GM10248 (cell line): ENCODE measurements at places on chromosomes 13 and 19.

GRCh38 chr13:70732611-70733010 is 624.4 kb upstream of the KLHL1 start:
- no peak for DNase-seq

- no peak for DNase-seq
These were observed 188.1 kb downstream of the UGGT2 start for GRCh38 chr13:95865080-95865615.

DNA sequence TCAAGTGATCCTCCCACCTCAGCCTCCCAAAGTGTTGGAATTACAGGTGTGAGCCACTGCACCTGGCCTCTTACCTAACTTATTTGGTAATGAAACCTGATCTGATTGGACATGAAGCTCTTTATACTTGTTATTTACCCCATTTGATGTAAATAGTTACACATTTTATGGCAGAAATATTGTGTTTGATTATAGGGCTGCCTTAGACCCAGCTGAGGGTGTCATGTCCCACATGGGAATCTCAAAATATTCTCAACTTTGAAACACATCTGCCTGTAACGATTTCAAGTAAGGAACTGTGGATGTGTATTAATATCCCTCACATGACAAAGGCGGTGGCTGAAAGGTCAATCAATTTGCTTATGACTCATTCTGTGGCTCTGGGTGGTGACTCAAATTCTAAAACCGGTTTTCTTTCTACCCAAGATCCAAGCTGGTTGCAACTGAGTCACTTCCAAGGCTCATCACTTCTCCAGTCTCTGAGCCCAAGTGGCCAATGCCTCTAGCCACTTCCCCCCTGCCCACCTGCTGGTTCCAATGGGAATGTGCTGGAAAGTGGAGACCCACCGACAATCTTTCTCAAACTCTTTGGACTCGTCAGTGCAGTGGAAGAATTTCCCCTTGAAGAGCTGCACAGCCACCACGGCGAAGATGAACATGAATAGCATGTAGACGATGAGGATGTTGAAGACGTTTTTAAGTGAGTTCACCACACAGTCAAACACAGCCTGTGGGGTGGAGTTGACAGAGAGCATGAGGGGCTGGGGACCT is 110.9 kb downstream of the IER2 start:
- peak; percentile 83 for DNase-seq

DNA sequence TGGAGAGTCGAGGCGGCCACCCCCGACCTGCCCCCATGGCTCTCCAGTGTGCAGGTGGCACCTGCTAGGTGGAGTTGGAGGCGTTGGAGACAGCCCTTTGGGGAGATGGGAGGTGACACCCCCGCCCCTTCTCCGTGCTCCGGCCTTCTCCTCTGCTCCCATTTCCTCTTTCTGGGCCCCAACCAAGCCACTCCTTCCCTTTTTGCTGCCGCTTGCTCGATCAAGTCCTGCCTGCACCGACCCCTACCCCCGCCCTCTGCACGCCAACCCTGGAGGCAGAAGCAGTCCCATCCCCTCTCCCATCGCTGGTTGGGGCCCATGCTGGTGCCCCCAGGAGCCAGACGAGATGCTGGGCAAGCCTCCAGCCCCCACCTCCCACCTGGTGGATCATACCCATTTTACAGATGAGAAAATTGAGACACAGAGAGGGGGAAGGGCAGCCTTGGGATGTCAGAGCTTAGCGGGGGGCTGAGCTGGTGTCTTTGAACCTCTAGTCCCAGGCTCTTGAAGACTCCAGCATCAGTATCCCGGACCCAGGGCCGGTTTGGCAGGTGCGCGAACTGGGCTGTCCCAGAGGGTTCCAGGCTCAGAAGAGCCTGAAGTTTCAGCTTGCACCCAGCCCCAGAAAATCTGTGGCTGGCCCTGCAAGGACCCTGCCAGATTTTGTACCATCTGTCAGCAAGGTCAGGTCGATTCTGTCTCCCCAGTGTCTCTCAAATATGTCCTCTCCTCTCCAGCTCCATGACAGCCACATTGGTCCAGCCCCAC is 10.3 kb downstream of the GNA15 start:
- DNase-seq: no peak

DNA sequence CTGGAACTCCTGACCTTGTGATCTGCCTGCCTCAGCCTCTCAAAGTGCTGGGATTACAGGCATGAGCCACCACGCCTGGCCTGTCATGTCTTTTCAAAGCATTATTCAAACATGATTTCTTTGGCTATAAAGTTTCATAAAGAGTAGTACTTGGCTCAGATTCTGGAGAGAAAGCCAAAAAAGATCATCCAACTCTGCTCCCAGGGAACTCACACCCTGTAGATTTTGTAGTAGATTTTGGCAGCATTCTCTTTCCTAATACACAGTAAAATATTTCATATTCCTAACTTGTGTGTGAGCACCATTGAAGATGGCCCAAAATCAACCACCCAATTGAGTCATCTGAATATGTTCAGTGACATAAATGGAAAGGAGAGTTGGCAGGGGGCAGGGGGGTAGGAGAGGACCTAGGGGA is 48.4 kb downstream of the CAB39L start:
- DNase-seq: no peak

GRCh38 chr19:50377051-50377461 is 799 bp downstream of the NR1H2 start:
- DNase-seq: no peak

DNA sequence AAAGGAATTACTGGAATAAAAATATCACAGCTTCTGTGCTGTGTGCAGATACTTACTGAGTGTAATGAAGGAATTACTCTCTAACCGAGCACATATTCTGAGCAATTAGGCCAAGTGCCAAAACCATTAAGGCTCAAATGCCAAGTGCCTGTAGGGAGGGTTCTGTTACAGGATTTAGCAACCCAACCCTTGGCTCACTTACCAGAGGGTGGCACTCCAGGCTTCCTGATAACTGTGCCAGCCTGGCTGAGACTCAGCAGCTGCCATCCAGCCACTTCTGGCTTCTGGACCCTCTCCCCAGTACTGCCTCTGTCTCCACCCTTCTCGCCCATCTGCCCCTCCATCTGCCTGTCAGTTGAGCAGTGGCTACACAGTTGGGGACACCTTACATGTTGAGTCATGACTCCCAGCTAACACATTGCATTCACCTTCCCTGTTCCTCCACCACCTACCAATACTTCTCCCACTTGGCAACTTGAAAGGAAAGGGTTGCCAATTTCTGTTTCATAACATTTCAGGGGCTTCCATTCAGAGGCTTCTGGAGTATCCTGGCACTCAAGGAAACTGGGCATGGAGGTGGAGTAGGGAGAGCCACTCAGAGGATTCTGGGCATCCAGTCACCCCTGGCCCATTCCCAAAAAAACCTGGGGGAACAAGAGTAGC is 110.5 kb downstream of the COG6 start:
- no peak for DNase-seq

DNA sequence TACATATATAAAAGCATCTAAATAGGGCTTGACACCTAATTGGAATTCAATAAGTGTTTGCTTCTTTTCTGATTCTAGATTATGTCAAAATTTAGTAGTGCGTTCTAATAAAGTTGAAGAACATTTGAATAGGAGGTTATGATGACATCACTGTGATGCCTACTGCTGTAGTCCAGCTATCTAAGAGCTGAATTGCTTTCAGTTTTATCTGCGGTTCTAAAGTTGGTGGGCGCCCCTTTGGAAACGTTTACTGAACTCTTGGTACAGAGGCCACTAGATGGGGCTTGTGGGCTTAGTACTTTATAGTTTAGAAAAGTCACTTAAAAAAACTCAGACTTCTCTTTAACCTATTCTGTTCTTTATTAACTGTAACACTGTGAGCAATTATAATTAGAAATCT is 776.9 kb downstream of the GPC5 start:
- peak; percentile 10 for DNase-seq

- DNase-seq: peak; percentile 60
These were observed at the start of gene KCNN1 for GRCh38 chr19:17966550-17967256. TSS of gene KCNN1 (plus strand) at chr19:17967107. CDS start at chr19:17973889, 6,782 bp downstream.

DNA sequence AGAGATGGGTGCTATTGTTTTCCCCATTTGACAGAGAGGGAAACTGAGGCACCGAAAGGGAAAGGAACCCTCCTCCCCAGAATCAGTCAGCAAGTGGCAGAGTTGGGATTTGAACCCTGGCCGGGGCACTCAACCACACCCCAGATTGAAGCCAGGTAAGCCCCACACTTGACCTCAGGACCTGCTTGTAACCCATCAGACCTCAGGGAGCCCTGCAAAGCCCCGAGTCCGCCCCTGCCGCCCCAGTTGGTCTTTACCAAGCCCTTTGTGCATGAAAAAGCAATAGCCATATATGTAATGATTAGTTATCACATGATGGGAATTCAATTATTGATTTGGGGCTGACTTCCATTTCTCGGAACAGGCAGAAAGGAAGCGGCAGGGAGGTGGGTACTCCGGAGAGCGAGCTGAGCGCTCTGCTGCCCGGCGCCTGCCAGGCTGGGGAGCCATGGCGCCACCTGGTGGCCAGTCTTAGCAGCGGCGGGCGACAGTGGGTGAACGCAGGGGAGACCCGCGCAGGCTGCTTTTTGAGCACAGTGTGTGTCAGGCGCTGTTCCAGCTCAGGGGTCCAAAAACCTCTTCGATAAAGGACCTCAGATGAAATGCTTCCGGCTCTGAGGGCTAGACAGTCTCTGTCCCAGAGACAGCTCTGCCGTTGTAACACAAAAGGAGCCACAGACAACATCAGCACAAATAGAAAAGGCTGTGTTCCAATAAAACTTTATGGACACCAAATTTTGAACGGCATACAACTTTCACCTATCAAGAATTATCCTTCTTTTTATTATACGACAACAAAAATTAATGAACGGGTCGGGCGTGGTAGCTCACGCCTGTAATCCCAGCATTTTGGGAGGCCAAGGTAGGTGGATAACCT is 82.9 kb upstream of the CACNA1A start:
- peak; percentile 85 for DNase-seq

DNA sequence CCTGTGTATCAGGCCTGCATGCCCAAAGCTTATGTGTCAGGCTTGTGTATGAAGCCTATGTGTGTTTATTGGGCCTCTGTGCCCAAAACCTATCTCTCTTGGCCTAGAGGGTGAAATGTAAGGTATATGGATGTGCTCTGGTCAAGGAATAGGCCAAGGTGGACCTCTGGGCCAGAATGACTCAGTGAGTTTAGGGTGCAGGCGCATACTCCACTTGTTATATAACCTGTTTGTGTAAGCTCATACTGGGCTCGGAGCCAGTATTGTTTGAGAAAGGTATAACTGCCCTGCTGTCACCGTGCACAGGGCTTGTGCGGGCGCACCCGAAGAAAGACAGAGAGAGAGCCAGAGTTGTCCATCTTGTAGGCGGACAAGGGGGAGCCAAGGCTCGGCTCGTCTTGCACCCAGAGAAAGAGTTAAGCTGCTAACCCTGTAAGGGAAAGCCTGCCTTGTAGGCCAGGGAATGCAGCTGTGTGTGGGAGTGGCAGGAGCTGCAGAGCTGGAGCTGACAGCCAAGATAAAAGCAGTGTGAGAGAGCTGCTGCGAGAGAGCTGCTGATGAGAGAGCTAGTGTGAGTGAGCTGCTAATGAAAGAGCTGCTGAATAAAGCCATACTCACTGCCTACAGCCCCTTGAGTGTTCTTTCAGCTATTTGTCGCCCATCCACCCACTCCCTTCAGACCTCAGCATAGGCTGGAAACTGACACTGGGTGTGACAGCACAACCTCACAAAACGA is 43.4 kb upstream of the N4BP2L1 start:
- DNase-seq: no peak

DNA sequence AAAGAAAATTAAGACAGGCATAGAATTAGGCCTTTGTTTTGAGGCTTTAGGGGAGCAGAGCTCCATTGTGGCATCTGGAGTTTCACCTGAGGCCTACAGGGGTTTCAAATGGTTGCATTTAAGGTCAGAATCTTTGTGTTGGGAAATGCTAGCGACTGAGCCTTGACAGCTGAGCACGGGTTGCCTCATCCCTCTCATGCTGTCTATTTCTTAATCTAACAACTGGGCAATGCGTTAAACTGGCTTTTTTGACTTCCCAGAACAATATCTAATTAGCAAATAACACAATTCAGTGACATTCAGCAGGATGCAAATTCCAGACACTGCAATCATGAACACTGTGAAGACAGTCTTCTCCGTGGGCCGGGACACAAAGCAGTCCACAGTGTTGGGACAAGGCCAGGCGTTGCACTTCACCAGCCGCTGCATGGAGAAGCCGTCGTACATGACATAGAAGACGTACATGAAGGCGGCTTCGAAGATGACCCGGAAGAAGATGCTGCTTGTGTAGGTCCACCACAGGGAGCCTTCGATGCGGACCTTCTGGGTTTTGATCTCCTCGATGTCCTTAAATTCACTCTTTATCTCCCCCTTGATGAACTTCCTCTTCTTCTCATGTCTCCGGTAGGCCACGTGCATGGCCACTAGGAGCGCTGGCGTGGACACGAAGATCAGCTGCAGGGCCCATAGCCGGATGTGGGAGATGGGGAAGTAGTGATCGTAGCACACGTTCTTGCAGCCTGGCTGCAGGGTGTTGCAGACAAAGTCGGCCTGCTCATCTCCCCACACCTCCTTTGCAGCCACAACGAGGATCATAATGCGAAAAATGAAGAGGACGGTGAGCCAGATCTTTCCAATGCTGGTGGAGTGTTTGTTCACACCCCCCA is 3.8 kb downstream of the GJB2 start:
- no peak for DNase-seq

DNA sequence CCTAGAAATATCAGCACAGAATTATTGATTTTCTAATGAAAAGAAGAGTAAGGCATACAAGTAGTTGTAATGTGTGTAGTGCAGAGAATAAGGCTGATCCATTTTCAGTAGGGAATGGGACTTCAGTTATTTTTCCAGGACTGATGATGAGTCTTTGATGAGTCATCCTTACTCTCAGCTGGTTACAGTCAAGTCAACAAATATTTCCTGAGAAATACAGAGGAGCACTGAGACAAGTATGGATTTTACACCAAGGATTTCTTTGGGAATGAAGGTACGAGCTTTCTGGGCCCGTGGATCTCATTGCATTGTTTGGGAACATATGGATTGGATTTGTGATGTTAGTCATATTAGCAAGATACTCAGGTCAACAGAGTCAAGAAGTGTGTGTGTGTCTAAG is 502.7 kb downstream of the FGF9 start:
- no peak for DNase-seq

DNA sequence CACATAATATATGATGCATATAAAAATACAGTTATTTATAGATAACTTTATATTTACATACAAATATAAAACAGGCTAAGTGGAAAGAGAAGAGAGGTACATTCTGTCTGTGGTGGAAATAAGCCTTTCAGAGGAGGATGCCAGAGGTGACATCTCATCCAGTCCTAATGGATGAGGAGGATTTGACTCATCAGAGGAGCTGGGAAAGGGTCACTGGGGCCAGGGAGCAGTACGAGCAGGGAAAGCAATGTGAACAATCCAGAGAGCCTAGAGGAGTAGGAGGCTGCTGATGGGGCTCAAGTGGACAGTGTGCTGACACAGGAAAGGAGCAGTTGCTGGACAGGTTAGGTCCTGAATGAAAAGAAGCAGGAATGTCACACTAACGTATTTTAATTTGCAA is 18.6 kb downstream of the NALCN start:
- DNase-seq: no peak

- no peak for DNase-seq
These were observed 21.1 kb downstream of the KBTBD6 start for GRCh38 chr13:41111454-41111853.

GRCh38 chr19:4556597-4557127 is 2.8 kb downstream of the SEMA6B start:
- DNase-seq: no peak

- no peak for DNase-seq
These were observed 4.2 kb downstream of the LGALS7B start for GRCh38 chr19:38793177-38793576.

GRCh38 chr13:96958286-96958891 is 35.9 kb downstream of the OXGR1 start:
- DNase-seq: no peak
